ENCODE measurements at places on chromosomes 1 and 21.

GRCh38 chr21:41895643-41896493, 16.7 kb upstream of the PRDM15 start:
- no peak for DNase-seq

DNA sequence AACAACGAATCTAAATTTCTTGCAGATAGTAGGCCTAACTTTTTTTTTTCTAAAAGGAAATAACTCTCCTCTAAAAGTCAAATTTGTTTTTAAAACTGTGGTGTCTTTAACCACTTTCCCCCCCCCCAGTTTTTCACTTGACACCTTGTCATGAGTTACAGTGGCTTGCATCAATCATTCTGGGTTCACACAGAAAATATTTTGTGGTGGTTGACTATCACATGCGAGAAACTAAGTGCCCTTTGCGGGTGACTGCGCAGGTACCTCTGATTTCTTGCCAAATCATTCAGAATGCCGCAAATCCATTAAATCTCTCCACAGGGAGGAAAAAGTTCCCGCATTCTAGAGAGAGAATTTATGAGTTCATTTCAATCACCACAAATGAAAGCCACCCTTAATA, 23.8 kb upstream of the SAMSN1 start:
- DNase-seq: no peak

DNA sequence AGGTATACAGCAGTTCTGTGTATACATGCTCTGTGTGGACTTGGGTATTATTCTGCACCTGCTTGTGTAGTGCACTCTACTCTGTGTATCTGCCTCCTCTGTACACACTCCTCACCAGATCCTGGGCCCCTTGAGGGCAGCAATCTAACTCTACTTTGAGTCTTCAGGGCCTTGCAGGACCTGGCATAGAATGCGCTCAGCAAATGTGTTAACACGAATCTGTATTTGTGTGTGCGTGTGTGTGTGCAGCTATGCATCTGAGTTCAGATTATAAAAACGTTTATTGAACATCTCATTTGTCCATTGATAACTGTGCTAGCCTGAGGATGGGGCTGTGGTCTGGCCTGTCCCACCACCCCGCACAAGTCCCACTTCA, 3.9 kb upstream of the MEF2D start:
- DNase-seq: no peak

DNA sequence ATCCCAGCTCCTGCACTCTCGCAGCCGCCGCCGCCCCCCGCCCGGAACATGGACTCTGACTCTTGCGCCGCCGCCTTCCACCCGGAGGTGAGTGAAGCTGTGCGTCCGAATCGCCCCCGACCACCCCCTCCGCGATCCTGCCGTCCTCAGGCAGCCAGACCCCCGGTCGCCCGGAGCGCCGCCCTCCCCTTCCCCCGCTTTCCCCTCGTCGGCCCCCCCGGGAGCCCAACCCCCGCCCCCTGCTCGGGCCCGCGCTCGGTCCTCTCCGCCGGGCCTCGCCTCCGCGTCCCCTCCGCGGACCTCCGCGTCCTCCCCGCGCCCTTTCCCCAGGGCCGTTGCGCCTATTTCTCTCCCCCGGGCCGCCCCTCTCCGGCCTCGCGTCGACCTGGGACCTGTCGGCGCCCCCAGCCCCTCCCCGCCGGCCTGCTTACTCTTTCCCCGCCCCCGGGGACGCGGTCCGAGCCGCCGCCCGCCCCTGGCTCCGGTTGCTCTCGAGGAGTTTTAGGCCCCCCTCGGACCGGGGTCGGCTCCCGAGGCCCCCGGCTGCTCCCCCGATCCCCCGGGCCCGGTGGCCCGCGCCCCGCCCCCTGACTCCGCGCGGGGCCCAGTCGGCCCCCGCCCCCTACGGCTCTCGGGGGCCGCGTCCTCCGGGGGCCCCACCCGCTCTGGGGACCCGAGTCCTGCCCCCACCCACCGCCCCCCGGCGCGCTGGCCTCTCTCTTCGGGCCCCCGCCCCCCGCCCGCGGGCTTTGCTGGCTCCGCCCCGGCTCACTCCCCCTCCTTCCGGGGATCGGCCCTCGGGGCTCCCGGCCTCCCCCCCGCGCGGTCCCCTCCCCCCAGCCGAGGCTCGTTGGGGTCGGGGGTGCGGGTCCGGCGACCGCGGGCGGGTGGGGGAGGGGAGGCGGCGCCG, 743 bp downstream of the PHF13 start:
- DNase-seq: no peak

- DNase-seq: no peak
Observed at GRCh38 chr1:241235256-241235897, 121.6 kb downstream of the RGS7 start.

DNA sequence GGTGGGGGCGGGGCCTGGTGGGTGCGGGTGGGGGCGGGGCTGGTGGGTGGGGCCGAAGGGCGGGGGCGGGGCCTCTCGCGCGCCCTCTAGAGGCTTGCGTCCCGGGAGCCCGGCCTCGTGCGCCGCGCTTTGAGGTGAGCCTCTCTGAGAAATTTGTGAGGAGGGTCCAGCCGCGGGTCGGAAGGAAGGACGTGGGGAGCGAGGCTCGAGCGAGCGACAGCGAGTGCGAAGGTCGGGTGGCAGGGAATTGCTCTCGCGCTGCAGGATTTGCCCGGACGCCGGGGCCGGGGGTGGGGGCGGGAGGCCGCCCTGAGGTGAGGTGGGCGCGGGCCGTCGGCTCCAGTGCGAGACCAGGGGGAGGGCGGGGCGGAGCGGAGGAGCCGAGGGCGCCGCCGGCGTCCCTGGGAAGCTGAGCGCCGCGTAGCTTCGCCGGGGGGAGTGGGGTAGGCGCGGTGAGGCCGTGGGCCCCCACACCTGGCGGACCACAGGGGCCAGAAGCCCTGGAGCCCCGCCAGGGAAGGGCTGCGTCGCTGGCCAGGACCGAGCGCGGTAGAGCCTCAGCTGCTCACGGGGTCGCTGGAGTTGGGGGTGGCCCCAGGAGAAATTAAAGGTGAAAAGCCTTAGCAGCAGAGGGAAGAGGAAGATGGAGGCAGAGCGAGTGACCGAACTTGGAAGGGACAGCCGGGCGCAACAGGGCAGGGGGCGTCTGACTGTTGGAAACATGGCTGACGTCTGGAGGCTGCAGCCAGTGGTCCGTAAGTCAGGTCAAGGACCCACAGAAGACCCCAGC, 754 bp upstream of the LSS start:
- no peak for DNase-seq

DNA sequence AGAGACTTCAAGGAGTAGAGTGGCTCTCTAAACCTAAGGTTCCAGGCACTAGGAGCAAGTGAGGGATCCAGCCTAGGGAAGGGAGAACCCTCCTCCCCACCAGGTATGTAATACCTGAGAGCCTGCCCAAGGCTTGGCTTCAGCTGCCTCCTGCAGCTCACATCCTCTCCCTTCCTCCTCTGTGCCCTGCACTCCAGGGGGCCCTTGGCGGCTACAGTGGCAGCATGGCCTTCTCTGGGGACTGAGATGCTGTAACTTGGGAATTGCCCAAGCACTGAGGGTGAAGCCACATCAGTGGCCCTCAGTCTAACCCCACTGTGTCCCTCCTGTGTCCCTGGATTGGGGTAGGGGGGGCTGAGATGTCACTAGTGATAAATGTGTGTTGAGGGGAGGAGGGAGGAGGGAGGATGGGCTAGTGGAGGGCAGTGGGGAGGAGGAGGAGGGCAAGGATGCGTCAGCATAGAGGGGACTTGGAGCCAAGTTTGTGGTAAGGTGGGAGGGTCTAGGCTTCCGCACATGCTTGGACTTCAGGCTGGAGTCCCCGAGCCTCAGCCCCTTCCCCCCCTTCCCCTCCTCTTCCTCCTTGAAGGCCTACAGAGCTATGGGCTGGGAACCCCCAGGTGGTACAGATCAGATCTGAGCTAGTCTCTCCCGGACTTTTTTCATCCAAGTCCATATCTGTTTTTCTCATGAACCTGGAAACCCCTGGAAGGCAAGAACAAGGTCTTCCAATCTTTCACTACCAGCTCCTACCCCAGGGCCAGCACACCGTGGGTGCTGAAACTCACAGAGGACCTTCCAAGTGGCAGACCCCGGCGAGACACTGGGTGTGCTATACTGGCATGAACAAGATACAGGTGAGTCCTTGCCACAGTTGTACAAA, 17.5 kb downstream of the COL9A2 start:
- no peak for DNase-seq

- DNase-seq: no peak
Observed at GRCh38 chr1:94416901-94417727, 1.1 kb upstream of the ABCD3 start.

DNA sequence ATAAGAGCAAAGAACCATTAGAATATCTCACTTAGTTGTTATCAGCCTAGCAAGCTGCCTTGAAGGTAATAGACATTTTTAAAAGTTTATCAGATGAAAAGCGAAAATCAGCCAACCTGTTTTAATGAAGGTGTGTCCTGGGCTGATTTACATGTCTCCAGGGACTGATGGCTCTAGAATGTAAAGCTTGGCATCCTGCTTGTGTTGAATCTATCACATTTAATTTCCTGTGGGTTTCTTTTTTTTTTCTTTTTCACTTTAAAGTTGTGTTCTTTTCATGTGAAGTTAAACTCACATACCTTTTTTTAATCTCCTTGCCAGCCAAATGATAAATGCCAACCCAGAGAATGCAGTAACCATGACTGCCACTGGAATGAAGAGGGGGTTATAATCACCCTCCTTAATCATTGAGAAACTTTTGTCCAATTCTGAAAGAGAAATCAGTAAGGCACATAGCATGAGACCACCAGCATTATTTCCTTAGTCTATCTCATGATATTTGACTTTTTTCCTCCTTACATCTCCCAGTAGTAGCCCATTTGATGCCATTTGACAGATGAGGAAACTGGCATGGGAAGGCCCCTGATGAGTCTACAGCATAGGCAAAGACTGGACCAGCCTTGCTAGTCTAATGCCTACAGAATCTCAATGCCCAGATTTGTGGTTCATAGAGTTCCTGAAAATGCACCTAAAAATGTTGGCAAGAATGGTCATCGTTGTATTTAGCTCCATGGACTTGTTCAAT, 10.0 kb downstream of the SELL start:
- DNase-seq: no peak

DNA sequence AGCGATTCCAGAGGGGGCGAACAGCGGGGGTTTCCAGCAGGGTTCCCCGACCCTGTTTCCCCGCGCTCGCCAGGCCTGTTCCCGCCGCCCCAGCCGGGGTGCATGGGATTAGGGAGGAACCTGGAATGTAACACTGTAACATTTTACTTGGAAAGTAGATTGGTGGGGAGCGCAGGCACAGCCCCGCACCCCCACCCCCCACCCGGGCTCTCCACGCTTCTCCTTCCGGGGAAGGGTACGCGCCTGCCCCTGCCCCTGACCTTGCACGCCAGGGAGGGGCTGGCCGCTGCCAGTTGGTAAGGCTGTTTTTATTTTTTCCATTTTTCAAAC, 427 bp downstream of the FAM3B start:
- DNase-seq: no peak

DNA sequence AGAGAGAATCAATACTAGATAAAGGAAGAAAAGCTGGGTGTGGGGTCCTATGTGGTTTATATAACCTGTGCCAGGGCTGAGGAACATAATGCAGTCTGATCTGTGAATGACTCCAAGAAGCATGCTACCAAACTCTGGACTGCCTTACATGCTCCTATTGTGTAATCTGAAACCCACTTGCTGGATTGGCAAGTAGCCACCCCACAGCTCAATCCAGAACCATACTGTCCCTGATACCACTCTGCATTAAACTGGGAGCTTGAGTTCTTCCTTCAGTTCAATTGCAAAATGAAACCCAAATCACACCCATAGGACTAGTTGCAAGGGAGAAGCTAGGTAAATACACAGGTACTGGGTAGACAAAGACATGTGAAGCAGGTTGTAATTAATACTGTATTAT, 115.4 kb upstream of the NEGR1 start:
- no peak for DNase-seq

DNA sequence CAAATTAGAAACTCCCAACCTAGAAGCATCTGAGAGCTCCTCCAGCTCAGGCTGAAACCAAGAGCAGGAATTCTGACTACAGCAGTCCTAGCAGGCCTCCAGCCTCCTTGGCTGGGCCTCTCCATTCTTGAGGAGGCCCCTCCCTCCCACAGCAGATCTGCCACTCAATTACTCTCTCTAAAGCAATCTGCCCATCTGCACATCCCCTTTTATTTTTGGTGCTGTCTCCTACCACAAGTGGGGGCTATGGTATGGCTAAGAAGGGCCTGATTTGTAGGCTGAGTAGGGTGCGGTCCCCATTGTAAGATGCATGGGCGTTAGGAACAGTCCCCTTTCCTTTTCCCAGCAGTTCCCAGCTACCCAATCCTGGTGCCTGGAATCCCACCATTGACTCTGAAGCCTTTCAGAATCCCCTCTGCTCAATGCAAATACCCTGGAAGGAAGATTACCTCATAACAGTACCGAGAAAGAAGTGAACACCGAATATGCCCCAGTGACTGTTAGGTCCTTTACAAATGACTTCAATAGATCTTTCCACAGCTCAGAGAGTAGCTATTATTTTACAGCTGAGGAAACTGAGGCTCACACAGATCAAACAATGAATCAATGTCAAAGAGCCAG, 11.6 kb upstream of the TTC39A start:
- DNase-seq: no peak

GRCh38 chr1:191453487-191453886, 704.8 kb upstream of the RGS18 start:
- no peak for DNase-seq

DNA sequence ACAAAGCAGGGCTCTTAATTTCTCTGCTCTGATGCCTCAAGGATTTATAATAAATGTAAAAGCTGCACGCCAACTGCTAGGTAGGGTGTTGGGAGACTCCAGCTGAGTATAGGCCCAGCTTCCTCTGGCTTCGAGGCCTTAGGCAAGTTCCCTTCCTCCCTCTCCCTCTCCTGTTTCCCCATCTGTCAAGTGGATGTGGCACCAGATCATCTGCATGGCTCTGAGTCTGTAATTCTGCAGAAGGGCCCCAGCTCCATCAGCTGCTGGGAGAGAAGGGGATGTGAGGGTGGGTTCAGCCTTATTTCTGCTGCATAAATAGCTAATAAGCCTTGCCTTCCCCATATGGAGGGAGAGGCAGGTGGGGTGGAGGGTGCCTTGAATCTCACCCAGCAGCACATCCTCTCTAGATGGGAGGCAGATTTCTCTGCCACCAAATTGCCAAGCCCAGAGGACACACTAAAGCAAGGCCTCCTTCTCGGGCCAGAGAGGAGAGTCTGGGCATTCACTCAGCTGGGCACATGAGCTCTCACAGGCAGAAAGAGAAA, 3.8 kb downstream of the TRIM62 start:
- no peak for DNase-seq

GRCh38 chr1:5596651-5597050, 395.6 kb downstream of the NPHP4 start:
- DNase-seq: no peak

DNA sequence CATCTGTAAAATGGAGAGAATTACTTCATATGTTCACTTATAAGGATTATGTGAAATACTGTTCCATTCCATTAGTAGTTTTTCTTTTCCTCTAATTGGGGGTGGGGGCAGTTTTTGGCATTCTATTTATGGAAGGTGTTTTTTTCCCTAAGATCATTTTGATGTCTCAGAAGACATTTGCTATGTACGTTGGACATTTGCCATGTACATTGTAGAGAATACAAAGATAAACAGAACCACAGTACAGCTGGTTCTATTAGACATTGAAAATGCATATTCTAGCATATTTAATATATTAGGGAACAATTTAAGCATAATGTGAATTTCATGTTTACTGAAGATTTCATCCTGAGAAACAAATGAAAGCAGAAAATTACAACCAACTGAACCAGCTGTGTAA, 98.5 kb downstream of the PTBP2 start:
- DNase-seq: no peak

Measured in activated CD8-positive, alpha-beta memory T cell treated with anti-CD3 and anti-CD28 coated beads for 1 hour (primary cell).